Foreskin keratinocyte (primary cell): ENCODE measurements at places on chromosomes 4 and X.

DNA sequence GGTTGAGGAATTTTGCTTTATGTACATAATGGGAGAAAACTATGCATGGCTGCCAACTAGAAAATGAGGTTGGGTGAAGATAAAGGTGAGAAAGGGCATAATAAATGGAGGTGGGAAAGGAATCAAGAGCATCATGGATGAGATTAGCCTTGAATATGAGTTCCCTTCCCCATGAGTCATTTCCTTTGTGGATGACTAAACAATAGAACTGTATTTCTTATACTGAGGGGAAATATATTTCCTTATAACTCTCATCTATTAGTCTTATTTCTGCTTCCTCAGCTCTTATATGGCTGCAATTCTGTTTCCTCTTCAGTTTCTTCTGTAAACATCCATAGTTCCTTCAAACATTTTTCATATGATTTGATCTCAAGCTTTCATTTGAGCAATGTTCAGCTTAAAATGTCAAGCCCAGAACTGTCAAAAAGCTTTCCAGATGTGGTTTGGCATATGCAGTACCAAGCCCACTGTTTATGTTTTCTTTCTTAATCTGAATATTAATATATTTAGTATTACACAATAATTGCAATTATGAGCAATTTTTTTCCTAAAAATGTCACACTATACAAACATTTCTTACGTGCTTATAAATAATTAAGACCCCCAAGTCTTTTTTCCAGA is 100.7 kb upstream of the GRPR start:
- DNase-seq, result peak; percentile 39

GRCh38 chrX:125287282-125287681 is 32.4 kb upstream of the TEX13C start:
- no peak for DNase-seq

GRCh38 chrX:149371986-149372385 is 133.1 kb downstream of the IDS start:
- DNase-seq, result no peak

DNA sequence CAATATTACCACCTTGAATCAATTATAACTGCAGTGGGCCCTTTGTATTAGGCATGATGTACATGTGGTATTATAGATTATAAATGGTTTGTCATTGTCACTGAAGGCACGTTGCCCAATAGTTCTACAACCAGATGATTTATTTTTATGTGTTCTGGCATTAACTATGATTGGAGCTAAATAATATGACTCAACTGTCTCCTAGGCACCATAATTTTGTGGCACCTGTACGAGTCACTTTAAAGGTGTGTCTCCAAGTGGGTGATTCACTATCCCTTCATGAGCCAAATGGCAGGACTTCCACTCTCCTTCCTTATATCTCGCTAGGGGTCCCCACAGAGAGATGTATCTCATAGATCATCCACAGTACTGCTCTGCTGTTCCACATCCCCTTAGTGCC is 6.1 kb upstream of the SMPX start:
- DNase-seq, result peak; percentile 11

- DNase-seq, result no peak
Observed at GRCh38 chr4:102219129-102219528, 126.2 kb downstream of the SLC39A8 start.

DNA sequence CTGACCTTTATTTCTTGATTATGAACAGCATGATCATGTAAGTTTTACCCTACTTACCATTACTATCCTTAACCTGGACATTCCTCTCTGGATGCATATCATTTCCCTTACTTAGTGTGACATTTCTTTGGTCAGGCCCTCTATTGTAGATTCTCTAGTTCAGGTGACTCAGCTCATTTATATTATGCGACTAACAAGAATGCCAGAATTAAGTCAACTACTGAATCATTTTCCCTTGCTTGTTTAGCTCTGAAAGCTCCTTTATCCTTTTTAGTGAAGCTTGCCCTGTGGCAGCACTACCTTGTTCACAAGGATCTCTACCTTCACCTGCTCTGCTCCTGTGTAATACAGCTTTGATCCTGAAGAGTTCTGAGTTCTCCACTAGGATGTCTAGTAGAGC is 15.1 kb upstream of the UGT2B17 start:
- no peak for DNase-seq

GRCh38 chr4:80529026-80529425 is 193.5 kb downstream of the CFAP299 start:
- no peak for DNase-seq

GRCh38 chrX:94288972-94289371 is 615.0 kb downstream of the FAM133A start:
- DNase-seq, result no peak

DNA sequence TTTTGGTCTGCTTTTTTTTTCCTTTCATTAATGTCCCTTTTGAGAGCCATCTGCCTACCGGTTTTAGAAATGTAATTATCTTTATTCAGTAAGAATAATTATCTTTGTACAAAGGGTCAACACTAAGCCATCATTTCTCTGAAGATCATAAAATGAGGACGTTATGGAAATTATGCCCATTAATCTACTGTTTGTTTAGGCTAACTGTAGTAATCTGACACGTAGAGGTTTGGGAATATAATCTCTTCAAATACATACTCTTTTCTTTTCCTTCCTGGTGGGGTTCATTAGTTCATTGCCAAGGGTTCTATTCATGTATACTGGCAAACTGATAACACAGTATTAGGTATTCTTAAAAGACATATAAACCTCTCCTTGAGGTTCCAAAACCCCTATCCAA is 3.8 kb upstream of the HSD17B13 start:
- no peak for DNase-seq

- DNase-seq, result no peak
Observed at GRCh38 chr4:137572647-137573046, 40.4 kb upstream of the PCDH18 start.

GRCh38 chr4:153684182-153684970 is at the start of gene TLR2:
Gene TLR2, plus strand, starts transcription at chr4:153684280. Its CDS starts 18,628 bp downstream, at chr4:153702908.
- DNase-seq, result peak; percentile 39

GRCh38 chrX:24285082-24285481 is 28.8 kb downstream of the SUPT20HL2 start:
- no peak for DNase-seq

GRCh38 chr4:15515106-15515505 is 45.4 kb downstream of the CC2D2A start:
- no peak for DNase-seq

- no peak for DNase-seq
Observed at GRCh38 chr4:133150486-133151340, 1.6 kb downstream of the PCDH10 start.

- no peak for DNase-seq
Observed at GRCh38 chr4:98801259-98801725, 127.6 kb downstream of the EIF4E start.

GRCh38 chr4:32991663-32992062 is 2271.5 kb downstream of the PCDH7 start:
- DNase-seq, result peak; percentile 11

GRCh38 chr4:140697709-140698560 is 58.2 kb downstream of the TBC1D9 start:
- no peak for DNase-seq

GRCh38 chrX:56798866-56799758 is 70.1 kb downstream of the NBDY start:
- no peak for DNase-seq

- DNase-seq, result no peak
Observed at GRCh38 chr4:132958457-132959263, 190.4 kb upstream of the PCDH10 start.

GRCh38 chr4:48337731-48338130 is 3.6 kb upstream of the SLAIN2 start:
- peak; percentile 99 for DNase-seq

- no peak for DNase-seq
Observed at GRCh38 chr4:164731827-164732474, 22.0 kb upstream of the SMIM31 start.

- DNase-seq, result no peak
Observed at GRCh38 chrX:97366237-97366636, 482.5 kb downstream of the RPA4 start.

GRCh38 chr4:157246964-157247363 is 26.4 kb downstream of the GRIA2 start:
- no peak for DNase-seq

DNA sequence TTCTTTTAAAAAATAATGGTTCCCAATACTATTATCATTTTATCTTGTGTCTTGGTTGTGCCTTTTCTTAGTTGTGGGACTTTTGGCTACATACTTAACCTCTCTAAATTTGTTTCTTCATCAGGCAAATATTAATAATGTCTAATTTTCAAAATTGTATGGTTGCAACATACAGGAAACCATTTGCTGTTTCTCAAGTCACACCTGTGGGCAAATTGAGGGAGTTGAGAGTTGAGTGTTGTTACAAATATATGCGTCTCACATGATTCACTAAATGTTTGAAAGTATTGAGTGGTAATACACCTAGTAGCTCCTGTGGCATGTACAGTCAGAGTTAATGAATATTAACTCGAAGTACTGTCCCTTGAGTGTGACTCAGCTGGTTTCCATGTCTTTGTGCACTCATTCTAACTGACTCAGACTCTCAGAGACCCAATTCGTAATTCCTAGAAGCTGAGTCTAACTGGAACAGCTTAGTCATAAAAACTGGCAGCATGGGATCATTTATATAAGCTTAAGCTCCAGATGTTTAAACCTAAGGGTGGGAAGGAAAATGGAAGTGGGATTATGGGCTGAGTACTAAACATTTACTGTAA is 802.4 kb downstream of the TRIML1 start:
- peak; percentile 99 for DNase-seq

DNA sequence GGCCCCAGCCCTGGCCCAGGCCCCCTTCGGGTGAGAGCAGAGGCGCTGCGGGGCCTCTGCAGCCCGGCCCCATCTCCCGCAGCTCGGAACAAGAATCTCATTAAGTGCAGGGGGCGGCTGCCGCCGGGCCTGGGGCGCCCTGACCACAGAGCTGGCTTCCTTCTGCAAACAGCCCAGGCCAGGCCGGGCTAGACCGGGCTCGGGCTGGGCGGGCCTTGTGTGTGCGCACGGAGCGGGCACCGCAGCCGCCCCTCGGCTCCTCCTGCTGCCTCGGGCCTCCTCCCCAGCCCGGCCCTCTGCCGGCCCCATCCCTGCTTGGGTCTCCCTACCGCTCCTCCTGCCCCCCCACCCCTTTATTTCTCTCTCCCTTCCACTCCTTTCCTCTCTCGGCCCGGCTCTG is 83.3 kb downstream of the EFNB1 start:
- no peak for DNase-seq

- DNase-seq, result no peak
Observed at GRCh38 chr4:70938086-70938485, 35.9 kb downstream of the MOB1B start.

DNA sequence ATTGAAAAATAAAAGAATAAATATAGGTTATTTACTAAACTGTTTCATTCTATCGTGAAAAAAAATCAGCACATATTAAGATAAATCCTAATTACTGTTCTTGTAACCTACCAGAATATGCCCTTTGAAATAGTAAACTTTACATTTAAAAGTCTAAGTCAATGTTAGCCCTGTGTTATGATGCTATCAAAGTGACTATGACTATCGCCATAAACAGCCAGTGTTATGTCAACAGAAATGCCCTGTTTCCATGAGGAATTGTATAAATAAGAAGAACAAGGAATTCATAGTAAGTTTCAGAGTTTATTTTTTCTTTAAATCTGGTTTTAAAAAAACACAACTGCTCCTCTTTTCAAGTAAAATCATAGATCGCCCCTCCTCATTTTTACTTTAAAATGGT is 11.4 kb downstream of the NR3C2 start:
- no peak for DNase-seq

DNA sequence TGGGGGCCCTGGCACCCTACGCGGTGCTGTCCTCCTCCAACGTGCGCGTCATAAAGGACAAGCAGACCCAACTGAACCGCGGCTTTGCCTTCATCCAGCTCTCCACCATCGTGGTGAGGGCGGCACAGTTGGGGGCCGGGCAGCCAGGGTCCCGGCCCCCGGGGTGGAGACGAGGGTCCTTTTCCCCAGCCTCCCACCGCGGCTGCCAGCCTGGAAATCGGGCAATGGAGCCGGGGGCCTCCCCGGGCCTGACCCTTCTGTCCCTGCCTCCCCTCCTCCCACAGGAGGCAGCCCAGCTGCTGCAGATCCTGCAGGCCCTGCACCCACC is 13.7 kb upstream of the UBA1 start:
- DNase-seq, result no peak

- DNase-seq, result no peak
Observed at GRCh38 chr4:134883831-134884449, 682.4 kb upstream of the PABPC4L start.

DNA sequence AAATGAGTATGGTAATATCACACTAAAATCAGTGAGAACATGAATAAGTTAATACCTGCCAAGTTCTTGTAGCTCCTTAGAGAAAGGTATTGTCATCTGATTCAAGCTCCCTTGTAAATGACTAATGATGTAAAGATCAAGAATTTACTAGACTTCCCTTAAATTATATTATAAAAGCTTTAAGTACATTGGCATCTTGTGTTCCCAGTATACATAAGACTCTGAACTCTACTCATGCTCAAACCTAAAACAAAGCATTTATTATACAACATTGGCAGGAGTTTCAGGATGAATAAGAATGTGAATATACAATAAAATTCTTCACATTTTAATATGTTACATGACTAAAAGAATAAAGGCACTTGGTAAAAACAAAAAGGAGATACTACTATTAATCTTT is 126.8 kb upstream of the UNC5C start:
- no peak for DNase-seq

DNA sequence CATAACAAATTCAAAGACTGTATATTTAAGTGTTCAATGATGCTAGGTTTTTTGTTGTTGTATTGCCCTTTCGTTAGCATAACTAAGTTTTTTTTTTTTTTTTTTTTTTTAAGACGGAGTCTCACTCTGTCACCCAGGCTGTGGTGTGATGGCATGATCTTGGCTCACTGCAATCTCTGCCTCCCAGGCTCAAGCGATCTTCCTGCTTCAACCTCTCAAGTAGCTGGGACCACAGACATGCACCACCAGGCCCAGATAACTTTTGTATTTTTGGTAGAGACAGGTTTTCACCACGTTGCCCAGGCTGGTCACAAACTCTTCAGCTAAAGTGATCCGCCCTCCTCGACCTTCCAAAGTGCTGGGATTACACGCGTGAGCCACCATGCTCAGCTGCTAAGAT is 7.0 kb downstream of the SH3BGRL start:
- DNase-seq, result no peak

DNA sequence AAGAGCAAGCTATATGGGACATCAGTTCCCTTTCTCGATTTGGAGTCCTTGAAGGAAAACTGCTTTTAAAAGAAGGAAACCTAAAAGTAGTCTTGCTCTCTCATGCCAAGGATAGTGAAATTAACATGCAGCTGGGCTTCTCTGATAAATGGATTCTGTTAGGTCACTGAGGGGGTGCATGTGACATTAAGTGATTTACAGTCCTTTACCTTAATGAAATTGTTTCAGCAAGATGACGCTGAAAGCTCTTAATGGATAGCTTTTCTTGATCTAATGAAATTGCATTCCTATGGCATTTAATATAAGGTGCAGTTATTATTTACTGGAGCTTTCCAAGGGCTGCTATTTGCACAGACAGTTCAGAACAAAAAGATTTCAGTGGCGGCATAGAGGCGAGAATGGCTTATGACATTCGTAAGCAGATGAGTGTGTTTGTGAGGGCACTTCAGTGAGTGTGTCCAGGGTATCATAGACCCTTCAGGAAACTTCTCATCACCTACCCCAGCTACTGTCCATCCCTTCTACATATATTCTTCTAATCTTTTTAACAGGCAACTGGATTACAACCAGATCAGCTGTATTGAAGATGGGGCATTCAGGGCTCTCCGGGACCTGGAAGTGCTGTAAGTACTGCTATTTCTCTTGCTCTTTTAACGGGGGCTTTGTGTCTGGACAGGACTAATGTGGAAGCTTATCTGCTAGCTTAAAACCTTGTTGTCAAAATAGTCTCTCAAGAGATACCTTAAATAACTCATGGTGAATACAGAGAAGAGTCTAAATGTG is 219.9 kb upstream of the PACRGL start:
- DNase-seq, result no peak

GRCh38 chr4:38891051-38891983 is 23.7 kb downstream of the FAM114A1 start:
- no peak for DNase-seq
